ENCODE measurements at places on chromosomes 3 and 15. TPM values are rescaled to one million over a fixed set of nuclear protein-coding genes. Genes with fewer than 3 reads are reported as not detected.

DNA sequence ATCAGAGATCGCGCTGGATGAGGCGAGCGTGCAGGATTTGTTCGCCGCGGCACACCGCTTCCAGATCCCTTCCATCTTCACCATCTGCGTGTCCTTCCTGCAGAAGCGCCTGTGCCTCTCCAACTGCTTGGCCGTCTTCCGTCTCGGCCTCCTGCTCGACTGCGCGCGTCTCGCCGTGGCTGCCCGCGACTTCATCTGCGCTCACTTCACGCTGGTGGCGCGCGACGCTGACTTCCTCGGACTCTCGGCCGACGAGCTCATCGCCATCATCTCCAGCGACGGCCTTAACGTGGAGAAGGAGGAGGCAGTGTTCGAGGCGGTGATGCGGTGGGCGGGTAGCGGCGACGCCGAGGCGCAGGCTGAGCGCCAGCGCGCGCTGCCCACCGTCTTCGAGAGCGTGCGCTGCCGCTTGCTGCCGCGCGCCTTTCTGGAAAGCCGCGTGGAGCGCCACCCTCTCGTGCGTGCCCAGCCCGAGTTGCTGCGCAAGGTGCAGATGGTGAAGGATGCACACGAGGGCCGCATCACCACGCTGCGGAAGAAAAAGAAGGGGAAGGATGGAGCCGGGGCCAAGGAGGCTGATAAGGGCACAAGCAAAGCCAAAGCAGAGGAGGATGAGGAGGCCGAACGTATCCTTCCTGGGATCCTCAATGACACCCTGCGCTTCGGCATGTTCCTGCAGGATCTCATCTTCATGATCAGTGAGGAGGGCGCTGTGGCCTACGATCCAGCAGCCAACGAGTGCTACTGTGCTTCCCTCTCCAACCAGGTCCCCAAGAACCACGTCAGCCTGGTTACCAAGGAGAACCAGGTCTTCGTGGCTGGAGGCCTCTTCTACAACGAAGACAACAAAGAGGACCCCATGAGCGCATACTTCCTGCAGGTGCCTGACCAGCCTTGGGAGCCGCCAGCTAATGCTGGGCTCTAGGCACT is 819 bp downstream of the KLHL40 start:
- no peak for DNase-seq

DNA sequence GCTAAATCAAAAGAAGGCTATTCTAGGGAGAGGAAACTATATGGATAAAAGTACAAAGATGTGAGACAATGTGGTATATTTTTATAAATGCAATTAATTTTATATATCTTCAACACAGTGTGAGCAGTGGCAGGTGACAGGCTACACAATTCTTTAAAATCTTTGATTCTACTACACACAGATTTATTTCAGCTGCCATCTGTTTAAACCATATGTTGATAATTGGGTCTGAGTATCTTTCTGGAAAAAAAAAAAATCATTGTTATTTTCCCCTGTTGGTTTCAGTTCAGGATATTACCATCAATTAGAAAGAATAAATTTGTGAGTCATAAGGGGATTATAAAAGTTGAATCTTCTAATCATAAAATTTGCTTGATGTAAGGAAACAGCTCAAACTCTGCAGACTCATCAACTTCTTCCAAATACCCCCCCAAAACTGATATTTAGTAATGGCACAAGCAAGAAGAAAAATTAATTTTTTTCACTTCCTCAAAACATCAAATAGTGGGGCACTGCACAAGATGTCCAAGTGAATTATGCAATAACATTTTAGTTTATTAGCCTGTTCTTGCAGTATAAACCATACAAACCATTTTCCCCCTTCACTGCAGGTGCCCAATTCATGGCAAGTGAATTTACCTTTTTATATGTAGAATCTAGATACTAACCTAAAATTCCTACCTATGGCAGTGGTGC is 12.0 kb downstream of the PIERCE2 start:
- DNase-seq = no peak

DNA sequence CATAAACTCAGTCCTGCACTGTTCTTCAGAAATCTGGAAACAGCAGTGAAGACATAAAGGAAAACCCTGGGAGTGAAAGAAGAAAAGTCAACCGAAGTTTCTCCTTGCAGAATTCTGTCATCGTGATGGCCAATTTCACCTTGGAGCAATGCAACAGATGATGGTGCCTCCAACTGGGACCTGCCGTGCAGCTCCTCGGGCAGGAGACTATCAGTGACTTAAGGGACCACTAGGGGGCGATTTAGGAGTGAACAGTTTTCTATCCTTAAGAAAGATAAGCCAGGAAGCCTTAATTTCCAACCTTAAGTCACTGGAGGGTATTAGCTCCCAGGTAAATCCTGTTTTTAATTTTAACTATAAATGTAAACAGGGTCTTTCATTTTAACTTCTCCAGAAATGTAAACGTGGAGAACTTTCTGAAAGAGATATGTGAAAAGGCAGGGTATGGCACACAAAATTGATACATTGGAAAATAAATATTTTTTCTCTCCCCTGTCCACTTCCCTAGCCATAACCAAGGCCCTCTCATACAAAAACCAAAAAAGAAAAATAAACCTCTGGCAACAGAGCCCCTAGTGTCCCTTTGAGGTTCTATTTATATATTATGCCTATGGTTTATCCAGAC is 116.3 kb downstream of the PDZRN3 start:
- peak; percentile 60 for DNase-seq

GRCh38 chr3:190446573-190447279 is 3.0 kb downstream of the TMEM207 start:
- DNase-seq = peak; percentile 5

- DNase-seq = peak; percentile 21
Measured at GRCh38 chr3:45105855-45106671, 40.1 kb downstream of the CDCP1 start.

- DNase-seq = peak; percentile 69
Measured at GRCh38 chr15:33021806-33022389, 172.6 kb downstream of the FMN1 start.

DNA sequence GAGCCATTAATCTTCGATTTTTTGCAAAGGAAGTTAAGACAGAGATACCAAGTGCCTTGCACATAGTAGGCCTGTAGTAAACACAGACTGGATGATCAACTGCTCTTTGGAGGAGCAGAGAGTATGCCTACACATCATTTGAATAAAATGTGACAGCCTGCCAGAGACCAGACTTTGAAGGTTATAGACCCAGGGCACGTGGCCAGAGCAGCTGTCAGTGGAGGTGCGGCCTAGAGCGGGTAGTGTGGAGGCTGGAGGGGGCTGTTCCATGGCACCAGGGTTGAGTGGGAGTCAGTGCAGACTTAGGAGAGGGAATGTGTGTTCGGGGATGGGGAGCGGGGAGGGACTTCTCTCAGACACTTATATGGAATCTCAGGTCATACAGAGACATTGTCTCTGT is 80.8 kb downstream of the SMAD3 start:
- peak; percentile 81 for DNase-seq

DNA sequence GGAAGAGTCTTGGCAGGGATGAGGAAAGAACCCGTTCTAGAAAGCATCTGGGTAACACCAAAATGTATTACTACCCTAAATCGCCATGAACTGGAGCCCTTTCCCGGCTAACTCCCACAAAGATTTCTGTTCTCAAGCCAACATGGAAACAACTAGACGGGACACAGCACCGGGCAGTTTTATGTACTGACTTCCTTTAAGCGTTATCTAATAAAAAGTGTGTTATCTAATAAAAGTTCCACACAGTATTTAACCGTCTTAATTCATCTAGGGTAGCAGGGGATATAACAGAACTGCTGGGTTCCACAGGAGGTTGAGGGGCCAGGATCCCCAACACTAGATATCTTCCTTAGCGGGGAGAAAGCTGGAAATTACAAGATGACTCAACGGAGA is 347 bp upstream of the C3orf62 start:
- peak; percentile 57 for DNase-seq

DNA sequence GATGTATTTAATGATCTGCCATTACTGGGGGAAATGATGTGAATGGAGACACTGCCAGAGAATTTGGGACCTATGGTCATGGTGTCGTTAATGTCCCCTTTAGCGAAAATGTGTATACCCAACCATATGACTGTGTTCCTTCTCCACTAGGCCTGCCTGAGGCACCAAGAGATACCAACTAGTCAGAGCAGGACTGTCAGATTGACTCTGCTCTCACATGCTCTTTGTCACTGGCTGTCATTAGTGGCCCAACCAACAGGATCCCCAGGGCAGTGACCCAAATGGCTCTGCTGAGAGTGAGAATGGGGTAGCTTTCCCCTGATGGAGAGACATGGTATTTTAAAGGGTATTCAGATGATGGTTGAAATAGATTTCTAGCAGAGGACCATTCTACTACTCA is 2.8 kb downstream of the TAGLN3 start:
- DNase-seq = no peak

GRCh38 chr15:35624881-35625280 is 78.9 kb upstream of the DPH6 start:
- no peak for DNase-seq

DNA sequence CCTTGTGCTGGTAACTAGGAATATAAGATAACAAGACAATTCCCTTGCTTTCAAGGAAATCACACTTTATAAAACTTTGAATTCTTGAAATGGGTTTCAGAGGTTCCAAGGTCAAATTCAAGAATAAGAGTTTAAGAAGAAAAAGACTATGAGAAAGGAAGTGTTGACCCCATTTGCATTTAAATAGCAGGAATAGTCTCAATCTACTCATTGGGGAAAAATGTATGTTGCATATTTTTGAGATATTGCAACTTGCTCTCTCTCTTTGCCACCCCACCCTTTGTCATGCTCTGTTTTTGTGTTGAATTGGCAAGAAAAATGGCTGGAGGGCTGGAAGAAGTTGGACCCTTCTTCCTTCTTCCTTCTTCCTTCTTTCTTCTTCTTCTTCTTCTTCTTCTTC is 699.2 kb downstream of the TUSC7 start:
- DNase-seq = no peak

DNA sequence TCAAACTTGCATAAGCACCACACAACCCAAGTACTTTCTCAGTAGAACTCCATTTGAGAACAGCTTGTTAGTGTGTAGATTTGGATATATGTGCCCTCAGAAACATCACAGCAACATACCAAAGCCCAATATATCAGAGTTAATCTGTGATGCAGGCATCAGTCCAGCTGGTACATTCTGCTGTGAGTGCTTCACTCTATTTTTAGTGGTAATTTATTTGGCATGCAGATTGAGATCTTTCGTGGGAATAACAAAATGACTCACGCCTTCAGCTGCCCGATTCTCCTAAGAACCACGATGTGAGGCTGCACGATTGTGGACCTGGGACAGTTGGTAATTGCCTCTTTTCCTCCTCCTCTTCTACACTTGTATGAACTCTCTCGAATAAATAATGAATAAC is 730.7 kb downstream of the SQOR start:
- no peak for DNase-seq

- no peak for DNase-seq
Measured at GRCh38 chr3:63124090-63124489, 154.0 kb upstream of the SYNPR start.

The CCR1 gene
- total RNA-seq = not detected

The ALS2CL gene
- total RNA-seq = 8.5 TPM
